NCI-H187 treated with DMSO at 0.1 percent for 48 hours (cell line): ENCODE measurements at places on chromosomes 7 and 10.

GRCh38 chr10:45373003-45373575, 927 bp upstream of the ALOX5 start:
- DNase-seq = no peak

GRCh38 chr10:44864051-44864450, 47.1 kb upstream of the TMEM72 start:
- no peak for DNase-seq

- DNase-seq = no peak
Measured at GRCh38 chr10:122232769-122233168, 38.3 kb upstream of the BTBD16 start.

DNA sequence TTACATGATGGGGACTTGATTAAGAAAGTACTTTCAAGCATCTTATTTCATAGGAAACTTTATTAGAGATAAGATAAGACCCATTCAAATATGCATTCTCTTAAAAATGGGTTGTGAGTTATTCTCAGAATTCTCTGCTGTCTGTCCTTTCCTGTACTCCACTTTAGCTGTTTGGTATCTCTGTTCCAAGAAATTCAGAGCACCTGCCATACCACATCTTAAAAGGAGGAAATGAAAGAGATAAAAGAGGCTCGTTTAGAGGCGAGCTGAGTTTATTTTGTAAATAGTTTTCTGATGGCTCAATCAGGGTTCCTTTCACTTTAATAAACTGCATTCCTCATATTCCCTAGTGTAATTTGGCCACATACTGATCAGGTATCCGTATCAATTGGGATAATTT, 87.2 kb downstream of the MDFIC start:
- no peak for DNase-seq

- no peak for DNase-seq
Measured at GRCh38 chr10:36899652-36900051, 225.7 kb upstream of the ANKRD30A start.

DNA sequence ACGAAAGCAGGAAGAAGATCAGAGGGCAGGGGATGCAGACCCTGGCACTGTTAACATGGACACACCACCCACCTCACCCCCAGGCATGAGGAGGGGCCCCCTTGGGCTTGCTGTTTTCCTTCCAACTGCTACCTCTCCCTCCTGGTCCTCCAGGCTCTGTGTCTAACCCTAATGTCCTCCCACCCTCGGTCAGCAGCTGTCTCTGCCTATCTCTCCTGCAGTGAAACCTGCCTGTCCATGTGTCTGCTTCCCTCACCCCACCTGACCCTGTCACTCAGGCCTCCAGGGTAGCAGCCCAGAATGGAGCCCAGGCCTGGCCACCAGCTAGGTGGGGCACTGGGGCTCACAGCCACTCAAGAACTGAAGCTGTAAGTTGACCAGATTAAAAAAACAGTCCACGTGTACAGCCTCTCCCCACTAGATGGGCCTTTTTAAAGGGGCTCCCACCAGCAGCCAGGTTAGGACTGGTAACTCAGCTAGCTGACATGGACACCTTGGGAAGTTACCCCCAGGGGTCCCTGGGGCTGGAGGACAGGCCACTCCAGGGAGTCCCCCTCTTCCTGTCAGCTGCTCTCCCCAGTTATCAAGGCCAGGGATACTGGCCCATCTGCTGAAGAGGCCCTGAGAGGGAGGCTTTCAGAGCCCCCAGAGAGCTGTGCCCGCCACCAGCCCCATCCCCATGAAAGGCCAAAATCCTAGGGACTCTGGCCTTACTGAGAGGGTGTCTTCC, 1.5 kb downstream of the SMARCD3 start:
- DNase-seq = no peak

DNA sequence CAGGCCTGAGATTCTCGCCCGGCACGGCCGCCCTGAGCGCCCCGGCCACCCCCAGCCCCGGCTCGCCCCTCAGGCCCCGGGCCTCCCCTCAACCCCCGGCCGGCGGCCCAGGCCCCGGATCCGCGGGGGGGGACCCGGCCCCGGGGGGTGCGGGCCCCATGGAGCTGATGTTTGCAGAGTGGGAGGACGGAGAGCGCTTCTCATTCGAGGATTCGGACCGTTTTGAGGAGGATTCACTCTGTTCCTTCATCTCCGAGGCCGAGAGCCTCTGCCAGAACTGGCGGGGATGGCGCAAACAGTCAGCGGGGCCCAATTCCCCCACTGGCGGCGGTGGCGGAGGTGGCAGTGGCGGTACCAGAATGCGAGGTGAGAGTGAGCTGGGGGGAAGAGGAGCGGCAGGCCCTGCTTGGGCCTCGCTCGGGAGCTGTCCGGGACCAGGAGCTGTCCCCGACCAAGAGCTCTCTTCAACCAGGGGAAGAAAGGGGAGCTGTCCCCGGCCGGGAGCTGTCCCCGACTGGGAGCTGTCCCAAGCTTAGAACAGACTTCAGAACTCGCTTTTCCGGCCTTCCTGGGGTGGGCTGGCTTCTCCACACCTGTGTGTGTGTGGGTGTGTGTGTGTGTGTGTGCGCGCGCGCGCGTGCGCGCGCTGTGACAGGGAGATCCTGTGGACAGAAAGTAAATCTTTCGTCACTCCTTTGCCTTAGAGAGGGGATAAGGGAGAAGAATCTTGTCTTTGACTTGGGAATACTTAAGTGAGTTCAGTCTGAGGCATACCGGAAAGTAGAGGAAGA, 510 bp downstream of the ZSWIM8 start:
- DNase-seq = no peak

- DNase-seq = no peak
Measured at GRCh38 chr7:45189151-45189970, 31.8 kb downstream of the RAMP3 start.

- no peak for DNase-seq
Measured at GRCh38 chr7:2522780-2523433, 3.3 kb downstream of the LFNG start.

- no peak for DNase-seq
Measured at GRCh38 chr7:139623518-139623917, 100.0 kb downstream of the CLEC2L start.

DNA sequence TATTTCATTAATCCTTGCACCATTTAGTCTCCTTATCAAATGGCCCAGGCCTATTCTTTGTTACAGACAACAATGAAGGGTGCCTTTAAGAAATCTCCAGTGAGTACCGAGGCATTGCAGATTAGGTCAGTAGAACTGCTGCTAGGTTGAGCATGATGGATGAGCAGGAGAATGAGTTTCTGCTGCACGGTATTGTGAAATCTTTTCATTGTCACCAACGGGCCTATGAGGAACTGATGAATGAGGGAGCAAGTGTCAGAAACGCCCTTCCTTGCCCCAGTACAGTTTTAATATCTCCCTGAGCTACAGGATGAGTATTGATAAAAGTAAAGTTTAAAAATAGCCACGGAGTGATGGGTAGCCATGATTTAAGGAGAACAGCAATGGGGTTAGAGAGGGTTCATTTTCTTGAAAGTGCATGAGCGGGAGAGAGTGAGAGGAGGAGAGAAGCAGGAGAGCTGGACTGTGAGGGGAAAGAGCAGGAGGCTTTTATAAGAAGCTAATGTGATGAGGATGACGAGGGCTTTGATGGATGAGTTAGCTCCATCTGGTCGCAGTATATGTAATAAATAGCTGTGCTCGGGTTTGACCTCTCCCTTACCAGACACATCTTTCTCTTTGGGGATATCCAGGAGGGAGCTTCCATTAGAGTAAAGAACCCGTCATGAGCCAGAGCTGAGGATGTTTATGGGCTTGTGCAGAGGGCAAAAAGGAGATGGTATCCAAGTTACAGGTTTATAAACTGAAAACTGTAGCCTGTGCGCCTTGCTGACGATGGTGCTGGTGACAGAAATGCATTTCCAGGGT, 526.1 kb downstream of the LRMDA start:
- DNase-seq = no peak

DNA sequence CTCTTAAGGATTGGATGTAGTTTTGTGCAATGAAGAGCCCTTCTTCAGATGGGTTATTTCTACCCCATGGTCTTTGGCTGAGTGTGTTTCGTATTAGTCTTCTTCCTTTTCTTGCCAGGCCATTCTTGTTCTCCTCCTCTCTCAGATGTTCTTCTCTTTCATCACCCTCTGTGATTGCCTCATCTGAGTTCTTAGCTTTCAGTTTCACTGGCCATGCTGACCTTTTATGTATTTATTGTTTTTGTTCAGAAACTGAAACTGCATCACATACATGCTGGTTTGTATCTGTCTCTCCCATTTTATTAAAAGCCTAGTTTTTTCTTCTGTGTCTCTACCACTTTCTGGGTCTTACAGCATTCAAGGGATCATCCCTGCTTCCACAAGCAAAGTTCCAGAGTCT, 21.7 kb upstream of the PCGF5 start:
- no peak for DNase-seq

DNA sequence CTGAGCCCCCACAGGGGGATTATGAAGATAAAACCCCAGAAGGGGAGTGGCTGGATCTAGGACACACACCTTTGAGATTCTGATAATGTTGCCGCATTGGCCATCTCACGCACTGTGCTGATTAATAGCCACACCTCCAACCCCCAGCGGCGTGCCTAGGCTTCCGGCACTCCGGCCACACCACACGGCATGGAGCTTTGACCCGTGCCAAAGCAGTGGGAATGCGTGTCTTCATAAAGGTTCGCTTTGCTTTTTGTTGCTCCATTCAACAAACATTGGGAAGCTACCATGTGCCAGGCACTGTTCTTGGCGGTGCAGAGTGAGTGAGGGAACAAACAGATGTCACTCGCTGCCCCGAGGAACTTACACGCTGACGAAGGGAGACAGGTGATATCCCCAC, 117.6 kb downstream of the TCERG1L start:
- DNase-seq = no peak
